ENCODE measurements at places on chromosomes 4 and X. TPM values are rescaled to one million over a fixed set of nuclear protein-coding genes. Genes with fewer than 3 reads are reported as not detected.

The SCLT1 gene
- 66.5 TPM for total RNA-seq

The MXD4 gene
- total RNA-seq, result 28.9 TPM

The F8A2 gene
- total RNA-seq, result not detected

The USP17L21 gene
- not detected for total RNA-seq

The FGF2 gene
- 12.1 TPM for total RNA-seq

The SPATA4 gene
- total RNA-seq, result 0.09 TPM

The TCP11X2 gene
- total RNA-seq, result 2.9 TPM

The F8A3 gene
- total RNA-seq, result 2.0 TPM

The HSFX1 gene
- 3.0 TPM for total RNA-seq

The SHROOM4 gene
- 3.7 TPM for total RNA-seq

The KCTD8 gene
- total RNA-seq, result 24.0 TPM

The SYN1 gene
- 9.8 TPM for total RNA-seq

The NALF2 gene
- total RNA-seq, result 3.6 TPM

The PAGE4 gene
- total RNA-seq, result not detected

The TDO2 gene
- total RNA-seq, result not detected

The EREG gene
- 1.8 TPM for total RNA-seq

The PPEF2 gene
- not detected for total RNA-seq

Measured in cerebellum (tissue), 4 donors.